ENCODE measurements at places on chromosomes 2 and 18.

DNA sequence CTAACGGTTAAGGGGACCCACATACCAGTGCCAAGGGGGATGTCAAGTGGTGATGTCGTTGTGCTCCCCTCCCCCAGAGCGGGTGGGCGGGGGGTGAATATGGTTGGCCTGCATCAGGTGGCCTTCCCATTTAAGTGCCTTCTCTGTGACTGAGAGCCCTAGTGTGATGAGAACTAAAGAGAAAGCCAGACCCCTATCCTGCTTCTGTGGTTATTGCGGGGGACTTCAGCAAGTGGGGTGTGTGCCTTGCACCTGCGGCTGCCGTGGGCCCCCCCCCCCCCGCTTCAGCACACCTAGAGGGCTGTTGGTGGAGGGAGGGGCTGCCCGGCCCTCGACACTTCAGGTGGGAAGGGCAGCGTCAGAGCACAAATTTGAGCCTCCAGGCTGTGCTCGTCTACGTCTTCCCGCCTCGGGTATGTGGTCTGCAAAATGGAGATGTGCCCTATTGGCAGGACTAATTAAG lies 6.1 kb downstream of the CTDSP1 start:
- peak; percentile 43 for DNase-seq

DNA sequence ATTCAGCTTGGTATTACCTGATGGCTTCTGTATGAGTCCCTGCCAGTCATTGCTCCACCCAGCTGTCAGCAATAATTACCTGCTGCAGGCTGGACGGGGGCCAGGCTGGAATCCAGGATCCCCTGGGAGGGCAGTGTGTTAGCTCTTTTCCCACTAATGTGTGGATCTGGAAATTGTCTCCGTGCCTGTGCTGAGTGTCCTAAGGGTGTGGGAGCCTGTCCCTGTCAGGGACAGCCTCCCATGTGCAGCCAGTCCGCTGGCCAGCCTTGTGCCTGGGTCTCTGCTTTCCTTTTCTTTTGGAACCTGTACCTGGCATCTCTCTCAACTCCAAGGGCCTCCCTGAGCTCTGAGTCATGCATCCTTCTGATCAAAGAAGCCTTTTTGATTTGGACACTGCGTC lies 107.2 kb upstream of the SPRED2 start:
- DNase-seq = no peak

GRCh38 chr2:46363535-46364170 lies 66.4 kb downstream of the EPAS1 start:
- peak; percentile 30 for DNase-seq

GRCh38 chr2:71608441-71608840 lies 155.1 kb downstream of the DYSF start:
- no peak for DNase-seq

- DNase-seq = no peak
Observed at GRCh38 chr2:8015848-8016600, 665.8 kb upstream of the ID2 start.

DNA sequence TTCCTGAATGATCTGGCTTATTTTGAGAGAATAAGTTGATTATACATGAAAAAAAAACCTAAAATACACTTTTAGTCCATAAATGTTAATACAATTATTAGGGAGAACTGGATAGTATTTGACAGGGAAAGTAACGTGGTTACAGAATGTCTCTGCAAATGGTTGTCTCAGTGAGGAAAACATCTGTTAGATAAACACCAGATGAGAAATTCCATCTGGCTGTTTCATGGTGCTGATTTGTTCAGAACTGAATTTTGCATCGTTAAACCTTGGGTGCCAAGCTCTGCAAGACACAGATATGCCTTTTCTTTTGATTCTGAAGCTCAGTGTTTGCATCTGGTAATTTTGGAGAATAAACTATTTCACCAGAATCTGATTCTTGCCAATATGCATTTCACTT lies 90.4 kb downstream of the SCN3A start:
- DNase-seq = no peak

GRCh38 chr2:185833864-185834263 lies 95.3 kb downstream of the FSIP2 start:
- DNase-seq = no peak

DNA sequence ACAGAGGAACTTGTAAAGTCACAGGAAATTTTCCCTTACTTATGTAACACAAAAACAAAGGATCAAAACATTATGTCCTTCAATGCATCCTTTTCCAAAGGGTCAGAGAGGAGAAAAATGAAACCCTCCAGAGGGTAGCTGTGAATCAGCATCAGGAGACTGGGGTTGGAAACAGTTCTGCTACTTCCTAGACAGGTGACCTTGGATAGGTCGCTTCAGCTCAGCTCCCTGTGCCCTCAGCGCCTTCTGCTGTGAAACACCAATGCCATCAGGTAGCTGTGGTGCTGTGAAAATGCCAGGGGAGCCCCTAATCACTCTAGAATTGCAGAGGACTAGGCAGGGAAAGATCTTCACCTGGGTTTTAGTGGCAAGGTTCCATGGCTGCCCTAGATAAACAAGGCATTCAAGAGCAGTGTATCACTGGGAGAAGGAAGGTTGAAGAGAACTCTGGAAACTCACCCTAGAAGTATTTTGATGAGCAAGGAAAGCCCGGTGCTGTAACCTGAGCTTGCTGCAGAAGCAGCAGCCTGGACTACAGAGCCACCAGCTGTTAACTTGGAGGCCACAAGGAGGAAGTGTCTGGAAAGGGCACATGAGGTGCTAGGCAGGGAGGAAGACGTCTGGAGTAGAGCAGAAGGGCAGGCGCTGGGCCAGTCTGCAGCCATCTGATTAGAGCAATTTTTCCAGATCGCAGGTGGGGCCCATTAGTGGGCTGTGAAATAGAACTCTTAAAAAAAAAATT lies 100.7 kb upstream of the MCFD2 start:
- DNase-seq = no peak

GRCh38 chr2:138766464-138766863 lies 13.7 kb downstream of the NXPH2 start:
- DNase-seq = no peak

- DNase-seq = no peak
Observed at GRCh38 chr2:219037783-219038499, 3.4 kb downstream of the CFAP65 start.

GRCh38 chr18:808502-808901 lies 3.5 kb downstream of the YES1 start:
- no peak for DNase-seq

DNA sequence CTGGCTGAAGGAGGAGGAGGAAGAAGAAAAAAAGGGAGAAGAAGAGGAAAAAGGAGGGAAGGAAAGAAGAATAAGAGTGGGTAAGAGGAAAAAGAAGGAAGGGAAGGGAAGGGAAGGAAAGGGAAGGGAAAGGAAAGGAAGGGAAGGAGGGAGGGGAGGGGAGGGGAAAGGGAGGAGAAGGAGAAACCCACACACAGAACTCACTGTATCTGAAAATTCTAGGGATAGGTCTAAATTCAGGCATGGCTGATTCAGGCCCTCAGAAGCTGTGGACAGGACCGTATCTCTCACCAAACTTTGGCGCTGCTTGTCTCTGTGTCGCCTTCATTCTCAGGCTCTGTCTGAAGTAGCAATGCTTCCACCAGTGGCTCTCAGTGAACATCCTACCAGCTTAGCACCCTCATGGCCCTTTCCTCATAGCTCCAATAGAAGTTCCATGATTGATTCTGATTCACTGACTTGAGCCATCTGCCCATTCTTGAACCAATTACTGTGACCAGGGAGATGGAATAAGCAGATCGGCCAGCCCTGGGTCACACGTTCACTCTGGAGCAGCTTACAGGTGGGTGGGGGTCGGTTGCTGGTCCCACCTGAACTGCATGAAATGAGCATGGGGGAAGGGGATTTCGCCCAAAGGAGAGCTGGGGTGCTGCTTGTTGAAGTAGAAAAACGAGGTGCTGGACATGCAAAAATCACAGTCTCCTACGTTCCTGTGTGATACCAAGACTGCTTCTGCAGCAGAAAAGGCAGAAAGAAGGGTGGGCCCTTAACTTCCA lies 59.7 kb downstream of the TTC32 start:
- no peak for DNase-seq

DNA sequence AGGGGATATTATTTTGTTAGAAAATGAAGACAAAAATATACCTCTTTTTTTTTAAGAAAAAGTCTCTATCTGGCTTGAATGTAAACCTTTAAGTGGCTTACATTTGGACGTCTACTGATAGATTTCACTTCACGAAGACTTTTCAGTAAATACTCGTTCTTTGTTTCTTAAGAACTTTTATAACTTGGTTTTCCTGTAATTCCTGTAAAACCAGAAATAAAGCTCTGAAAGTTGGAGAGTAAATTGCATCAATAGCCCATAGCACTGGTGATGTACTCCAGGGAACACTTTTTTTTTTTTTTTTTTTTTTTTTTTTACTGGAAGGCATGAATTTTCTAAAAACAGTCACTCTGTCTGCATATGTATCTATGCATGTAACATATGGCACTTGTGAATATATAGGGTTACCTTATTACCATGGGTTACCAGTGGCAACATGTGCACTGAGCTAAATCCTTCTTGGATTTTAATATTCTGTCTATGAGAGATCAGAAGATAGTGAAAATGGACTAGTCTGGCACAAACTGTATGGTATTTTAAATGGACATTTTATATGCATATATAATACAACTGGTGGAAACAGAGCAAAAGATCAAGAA lies 309.2 kb upstream of the TCF4 start:
- no peak for DNase-seq

DNA sequence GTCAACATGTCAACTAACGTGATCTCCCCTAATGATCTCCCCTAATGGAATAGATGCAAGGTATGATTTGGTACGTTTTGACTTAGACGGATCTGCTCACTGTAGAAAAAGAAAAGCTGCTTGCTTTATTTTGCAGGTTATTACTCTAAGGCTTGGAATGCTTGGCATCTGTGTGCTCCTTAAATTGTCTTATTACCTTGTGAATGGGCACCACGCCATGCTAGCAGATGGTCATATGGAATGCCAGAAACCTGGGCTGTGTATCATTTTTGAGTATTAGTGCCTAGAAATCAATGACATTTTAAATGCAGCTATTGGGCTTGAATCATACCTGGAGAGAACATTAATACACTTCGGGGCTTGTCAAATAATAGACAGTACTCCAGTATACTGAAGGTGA lies 16.5 kb upstream of the FIGN start:
- no peak for DNase-seq

GRCh38 chr18:36481201-36481657 lies 183.7 kb downstream of the FHOD3 start:
- DNase-seq = no peak

DNA sequence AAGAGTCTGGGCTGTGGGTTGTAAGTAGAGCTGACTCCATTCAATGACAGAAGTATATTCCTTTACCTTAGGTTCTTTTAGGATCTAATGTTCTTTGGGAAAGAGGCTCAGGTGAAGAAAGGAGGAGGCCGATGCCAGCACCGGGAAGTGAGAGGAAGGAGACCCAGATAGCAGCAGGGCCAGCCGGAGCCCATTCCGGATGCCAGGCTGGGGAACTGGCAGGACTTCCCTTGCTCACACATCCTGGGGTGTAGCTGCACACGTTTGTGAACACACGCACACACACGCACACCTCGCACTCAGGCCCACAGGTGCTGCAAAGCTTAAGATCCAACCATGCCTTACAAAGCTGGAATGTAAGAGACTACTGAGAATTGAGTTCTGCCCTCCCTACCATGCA lies 95.8 kb upstream of the SMAD2 start:
- no peak for DNase-seq

GRCh38 chr2:70511971-70512729 lies 41.5 kb downstream of the TGFA start:
- no peak for DNase-seq

- no peak for DNase-seq
Observed at GRCh38 chr2:102667072-102667471, 47.7 kb downstream of the SLC9A2 start.

GRCh38 chr2:148926291-148926961 lies 51.4 kb downstream of the KIF5C start:
- peak; percentile 66 for DNase-seq

GRCh38 chr2:47686018-47686417 lies 96.9 kb upstream of the MSH6 start:
- DNase-seq = no peak

DNA sequence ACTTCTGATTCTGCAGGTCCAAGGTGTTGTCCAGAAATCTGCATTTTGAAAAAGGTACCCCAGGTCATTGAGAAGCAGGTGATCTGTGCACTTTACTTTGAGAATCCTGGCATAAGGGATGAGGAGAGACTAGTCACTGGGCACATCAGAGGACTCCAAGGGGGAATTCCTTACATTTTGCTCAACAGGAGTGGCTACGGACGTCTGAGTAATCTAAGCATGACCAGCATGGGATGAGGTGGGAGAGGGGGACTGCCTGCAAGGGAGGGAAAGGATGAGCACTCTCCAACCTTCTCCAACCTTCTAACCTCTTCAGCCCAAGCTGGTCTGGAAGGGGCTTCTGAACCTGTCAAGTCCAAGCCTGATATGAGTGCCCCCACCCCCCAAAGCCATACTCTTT lies 55.5 kb downstream of the MARCHF4 start:
- no peak for DNase-seq

DNA sequence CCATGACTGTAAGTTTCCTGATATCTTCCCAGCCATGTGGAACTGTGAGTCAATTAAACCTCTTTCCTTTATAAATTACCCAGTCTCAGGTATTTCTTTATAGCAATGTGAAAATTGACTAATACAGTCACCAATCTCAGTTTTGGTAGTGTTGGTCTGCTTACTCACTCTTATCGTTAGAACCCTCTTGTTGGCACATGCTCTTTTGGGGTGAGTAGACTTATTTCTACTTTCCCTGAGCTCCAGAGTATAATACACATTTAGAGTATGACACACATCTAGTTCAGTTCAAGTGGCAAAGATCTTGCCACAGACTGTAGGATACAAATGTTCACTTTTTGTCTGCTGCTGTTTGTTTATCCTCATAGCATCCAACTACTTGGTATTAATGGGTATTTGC lies 347.5 kb upstream of the CELF4 start:
- DNase-seq = no peak

GRCh38 chr2:172672114-172672513 lies 63.5 kb upstream of the RAPGEF4 start:
- no peak for DNase-seq

DNA sequence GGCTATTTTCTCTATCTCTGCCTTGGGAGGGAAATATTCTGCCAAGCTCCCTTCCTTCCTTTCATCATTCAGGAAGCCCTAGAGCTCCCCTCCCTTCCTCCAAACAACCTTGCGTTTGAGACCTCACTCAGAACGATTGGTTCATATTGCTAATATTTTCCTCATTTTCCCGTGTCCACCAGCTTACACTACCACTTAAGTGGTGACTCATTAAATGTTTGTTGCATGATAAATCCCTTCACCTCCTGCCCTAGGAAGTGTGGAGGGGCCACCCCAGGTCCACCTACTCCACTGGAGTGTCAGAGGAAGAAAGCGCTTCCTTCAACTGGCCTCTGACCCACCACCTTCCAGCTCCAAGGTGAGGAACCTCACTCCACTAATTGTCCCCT lies 2.3 kb upstream of the LPIN2 start:
- no peak for DNase-seq

DNA sequence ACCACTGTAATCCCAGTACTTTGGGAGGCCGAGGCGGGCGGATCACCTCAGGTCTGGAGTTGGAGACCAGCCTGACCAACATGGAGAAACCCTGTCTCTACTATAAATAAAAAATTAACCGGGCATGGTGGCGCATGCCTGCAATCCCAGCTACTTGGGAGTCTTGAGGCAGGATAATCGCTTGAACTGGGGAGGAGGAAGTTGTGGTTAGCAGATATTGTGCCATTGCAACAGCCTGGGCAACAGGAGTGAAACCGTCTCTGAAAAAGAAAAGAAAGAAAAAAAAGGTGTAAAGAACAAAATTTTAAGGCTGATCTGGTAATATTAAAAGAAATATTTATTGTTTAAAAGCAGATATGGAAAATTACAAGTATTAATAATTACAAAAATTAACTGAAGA lies 29.7 kb downstream of the ZNF804A start:
- DNase-seq = no peak

- DNase-seq = peak; percentile 60
Observed at GRCh38 chr2:100262555-100263320, 59.6 kb downstream of the LONRF2 start.
